ENCODE measurements at places on chromosomes 7 and 10. TPM values are rescaled to one million over a fixed set of nuclear protein-coding genes. Genes with fewer than 3 reads are reported as not detected.

The MAPK8 gene
- 25.9 TPM for total RNA-seq

The ODAD2 gene
- total RNA-seq: not detected

The TMEM236 gene
- 0.09 TPM for total RNA-seq

The C10orf67 gene
- not detected for total RNA-seq

The ASIC3 gene
- 1.2 TPM for total RNA-seq

The CPVL gene
- not detected for total RNA-seq

The MRM2 gene
- 36.5 TPM for total RNA-seq

DNA sequence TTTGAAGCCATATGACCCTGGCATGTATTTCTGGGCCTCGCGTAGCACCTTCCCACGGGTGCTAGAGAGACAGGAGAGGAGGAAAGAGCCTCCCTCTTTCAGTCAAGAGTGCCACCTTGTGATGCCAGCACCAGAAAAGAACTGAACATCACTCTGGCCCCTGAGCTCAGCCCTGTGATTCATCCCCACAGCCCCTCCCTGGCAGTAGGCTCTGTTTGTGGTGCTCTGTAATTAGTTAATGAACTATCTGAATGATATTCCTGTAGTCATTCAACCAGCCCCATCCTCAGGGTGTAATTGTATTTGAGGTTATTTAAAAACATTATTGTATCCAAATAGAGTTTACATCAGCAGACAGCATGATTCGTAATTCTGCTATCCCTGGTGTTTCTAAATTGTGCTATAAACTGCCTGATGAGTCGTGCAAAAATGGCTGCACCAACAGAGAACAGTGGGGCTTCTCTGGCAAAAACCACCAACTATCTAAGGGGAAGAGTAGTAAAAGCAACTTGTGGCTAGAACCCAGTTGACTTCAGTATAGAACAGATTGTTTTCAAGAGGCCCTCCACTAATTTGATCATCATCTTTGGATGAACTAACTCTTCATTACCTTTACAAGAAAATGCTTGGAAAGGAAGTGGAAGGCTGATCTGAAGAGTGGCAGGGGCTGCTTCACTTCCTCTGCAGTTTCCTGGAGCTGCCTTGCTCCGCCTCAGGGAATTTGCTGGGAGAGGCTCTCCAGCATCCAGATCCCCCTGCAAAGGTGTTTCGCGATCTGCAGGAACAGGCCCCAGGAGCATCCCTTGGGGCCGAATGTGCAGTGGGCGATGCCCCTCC lies 23.7 kb upstream of the TIAL1 start:
- DNase-seq: no peak

GRCh38 chr10:99854860-99855259 lies 72.4 kb downstream of the ABCC2 start:
- DNase-seq: no peak

- DNase-seq: no peak
These were observed 106.1 kb downstream of the PPP1R3A start for GRCh38 chr7:113812591-113813255.

DNA sequence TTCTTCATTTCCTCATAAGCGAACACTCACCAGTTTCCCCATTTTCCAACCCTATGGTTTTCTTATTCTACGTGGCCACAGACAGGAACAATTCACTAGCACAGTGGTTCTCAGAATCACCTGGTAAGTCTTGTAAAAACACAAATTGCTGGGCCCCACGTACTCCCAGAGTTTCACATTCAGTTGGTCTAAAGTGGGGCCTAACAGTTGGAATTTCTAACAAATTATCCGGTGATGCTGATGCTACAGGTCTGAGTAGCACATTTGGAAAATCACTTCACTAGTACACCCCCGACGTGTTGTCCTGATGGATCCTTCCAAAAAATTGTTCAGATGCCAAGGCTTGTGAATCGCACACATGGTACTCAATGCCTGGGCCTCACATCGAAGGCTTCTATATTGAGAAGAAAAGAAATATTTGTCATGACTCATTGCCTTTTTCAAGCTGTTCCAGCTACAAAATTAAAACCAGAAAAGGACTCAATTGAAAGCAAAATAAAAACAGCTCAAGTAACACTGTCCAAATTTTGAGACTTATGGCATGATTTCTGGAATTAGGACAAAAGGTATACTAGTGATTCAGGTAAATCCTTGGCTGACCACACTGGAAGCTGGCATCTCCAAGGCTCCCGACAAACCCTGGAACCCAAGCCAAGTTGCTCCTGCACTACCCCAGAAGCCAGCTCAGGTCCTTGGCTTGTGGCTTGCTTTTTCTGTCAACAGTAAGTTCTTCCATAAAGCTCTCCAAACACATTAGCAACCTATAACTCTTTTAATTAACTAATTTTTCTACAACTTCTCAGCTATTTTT lies 12.9 kb upstream of the VIM start:
- no peak for DNase-seq

DNA sequence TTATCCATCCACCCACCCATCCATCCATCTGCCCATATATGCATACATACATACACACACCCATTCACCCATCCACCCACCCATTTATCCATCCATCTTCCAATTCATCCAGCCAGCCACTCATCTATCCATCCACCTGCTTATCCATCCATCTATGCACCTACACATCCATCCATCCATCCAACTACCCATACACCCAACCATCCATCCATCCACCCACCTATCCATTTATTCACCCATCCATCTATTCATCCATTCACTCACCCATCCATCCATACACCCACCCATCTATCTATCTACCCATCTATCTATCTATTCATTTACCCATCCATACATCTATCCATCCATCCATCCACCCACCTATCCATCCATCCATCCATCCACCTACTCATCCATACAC lies 17.3 kb downstream of the TMEM72 start:
- no peak for DNase-seq

- DNase-seq: no peak
These were observed 251.7 kb downstream of the ZMYND11 start for GRCh38 chr10:386771-387592.

GRCh38 chr10:60480865-60481563 lies 91.3 kb upstream of the ANK3 start:
- no peak for DNase-seq

DNA sequence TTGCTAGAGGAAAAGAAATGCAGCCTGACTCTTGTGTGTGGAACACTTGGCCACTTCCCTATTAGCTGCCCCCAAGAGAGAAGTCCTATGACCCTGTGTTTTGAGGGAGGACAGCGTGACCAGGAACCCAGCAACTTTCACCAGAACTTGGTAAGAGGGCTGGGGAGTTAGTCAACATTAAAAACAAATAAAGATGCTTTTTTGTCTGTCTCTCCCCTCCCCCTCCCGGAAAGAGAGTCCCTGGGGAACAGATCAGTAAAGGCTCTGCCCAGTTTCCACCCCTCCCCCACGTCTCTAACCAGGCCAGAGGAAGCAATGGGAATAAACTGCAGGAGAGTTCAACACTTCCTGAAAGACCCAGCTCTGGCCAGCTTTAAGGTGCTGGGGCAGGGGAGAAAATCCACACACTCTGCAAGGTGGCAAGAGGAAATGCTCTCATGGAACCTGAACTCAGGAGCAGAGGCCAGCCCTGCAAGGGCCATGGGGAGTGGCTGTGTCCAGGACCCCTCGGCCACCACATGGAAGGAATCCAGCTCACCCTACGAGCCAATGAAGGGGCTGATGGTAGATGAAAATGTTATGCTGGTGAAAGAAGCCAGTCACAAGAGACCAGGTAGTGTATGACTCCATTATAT lies 21.5 kb downstream of the SH3PXD2A start:
- DNase-seq: no peak

GRCh38 chr10:21464134-21464533 lies 61.3 kb downstream of the SKIDA1 start:
- no peak for DNase-seq

DNA sequence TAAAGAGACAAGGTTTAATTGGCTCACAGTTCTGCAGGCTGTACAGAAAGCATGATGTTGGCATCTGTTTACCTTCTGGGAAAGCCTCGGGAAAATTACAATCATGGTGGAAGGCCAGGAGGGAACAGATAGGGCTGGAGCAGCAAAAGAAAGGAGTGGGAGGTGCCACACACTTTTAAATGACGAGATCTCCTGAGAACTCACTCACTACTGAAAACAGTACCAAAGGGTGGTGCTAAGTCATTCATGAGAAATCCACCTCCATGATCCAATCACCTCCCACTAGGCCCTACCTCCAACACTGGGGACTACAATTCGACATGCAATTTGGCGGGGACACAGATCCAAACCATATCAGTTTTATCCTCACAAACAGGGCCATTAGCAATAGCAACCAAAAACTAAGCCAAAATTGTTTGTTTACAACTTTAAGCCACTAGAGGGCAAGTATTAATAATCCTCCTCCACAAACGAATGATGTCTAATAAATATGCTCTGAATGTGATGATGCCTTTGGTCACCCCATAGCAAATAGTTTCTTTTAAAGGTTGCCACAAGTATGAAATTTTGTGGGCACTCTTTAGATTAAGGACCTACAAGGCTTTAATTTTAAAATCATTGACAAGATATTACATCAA lies 129.2 kb upstream of the NRBF2 start:
- DNase-seq: no peak

- no peak for DNase-seq
These were observed 65.9 kb downstream of the PDIA4 start for GRCh38 chr7:148962440-148962822.

DNA sequence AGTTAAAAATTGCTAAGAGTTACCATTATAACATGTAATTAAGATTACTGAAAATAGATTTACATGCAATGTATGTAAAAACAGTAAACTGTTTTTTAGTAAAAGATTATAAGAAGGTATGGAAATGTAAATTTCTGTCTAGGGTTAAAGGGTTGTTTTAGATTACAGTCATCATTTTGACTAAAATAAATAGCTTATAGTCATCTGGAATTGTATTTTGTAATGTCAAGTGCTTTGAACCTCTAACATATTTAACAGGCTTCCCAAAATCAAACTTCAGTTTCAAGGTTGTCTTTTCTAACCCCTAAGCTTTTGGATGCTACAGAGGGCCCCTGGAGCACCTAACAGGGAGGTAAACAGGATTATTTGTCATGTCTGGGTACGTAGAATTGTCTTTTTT lies 35.0 kb upstream of the ZNF746 start:
- DNase-seq: no peak
